ENCODE measurements at places on chromosomes 13 and 19.

GRCh38 chr19:36258028-36258875, 43.3 kb downstream of the ZNF146 start:
- no peak for DNase-seq

- DNase-seq = peak; percentile 27
Measured at GRCh38 chr13:101751488-101751887, 299.0 kb downstream of the ITGBL1 start.

GRCh38 chr19:1268226-1269064, 687 bp upstream of the CIRBP start:
- DNase-seq = no peak

GRCh38 chr19:5908773-5909442, 4.2 kb downstream of the VMAC start:
- no peak for DNase-seq

GRCh38 chr13:75740031-75740430, 103.9 kb downstream of the LMO7 start:
- DNase-seq = no peak

DNA sequence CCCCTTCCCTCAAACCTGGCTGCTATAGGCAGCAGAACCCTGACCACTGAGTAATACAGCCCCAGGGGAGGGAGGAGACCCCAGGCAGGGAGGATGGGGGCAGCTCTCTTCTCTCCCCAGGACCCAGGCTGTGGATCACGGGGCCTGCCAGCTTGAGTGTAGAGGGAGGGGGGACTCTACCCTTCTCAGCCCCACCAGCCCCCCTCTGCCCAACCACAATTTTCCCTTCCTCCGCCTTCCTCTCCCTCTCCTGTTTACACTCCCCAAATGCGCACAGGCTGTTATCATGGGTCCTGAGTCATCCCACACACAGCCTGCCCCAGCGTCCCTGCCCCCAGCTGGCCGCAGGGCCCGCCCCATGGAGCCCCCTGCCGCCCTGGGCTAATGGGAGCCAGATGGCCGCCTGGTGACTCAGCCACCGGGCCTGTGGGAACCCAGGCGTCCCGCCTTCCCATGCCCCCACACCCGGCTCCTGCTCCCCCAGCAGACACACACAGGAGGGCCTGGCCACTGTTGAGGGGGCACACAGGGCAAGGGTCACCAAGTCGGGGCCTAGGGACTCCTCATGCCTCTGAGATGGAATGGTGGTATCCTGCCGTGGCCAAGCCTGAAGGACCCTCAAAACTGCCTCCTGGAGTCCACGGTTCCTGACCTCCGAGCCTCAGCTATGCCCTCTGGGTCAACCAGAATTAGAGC, 13.6 kb downstream of the CCDC97 start:
- peak; percentile 78 for DNase-seq

DNA sequence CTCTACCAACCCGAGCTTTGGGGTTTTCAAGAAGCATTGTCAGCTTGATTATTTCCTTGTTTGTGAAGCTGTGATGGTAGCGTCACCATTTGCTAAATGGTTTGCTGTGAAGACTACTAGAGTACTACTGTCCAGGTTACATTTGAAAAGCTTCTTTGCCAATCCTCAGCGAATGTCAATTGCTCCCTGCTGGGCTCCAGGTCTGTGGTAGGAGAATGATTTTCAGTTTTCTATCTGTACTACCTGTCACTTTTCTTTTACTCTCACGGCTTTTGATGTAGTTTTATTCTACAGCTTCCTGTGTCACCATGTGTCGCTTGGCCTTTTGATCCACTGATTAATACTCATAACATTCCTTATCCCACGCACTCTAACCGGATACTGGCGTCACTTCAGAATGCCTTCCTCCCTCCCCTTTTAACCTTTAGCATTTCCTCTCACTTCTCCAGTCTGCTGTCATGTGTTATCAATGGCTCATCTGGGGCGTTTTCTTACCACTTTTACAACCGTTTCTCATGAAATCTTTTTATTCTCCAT, 7.5 kb upstream of the GPR183 start:
- DNase-seq = no peak

- no peak for DNase-seq
Measured at GRCh38 chr19:16367261-16367683, 42.6 kb downstream of the KLF2 start.

- DNase-seq = no peak
Measured at GRCh38 chr13:88456151-88456550, 785.0 kb downstream of the SLITRK5 start.

GRCh38 chr13:77239312-77239711, 87.6 kb downstream of the MYCBP2 start:
- no peak for DNase-seq

GRCh38 chr13:35888457-35888883, 242.7 kb downstream of the DCLK1 start:
- DNase-seq = no peak

- DNase-seq = no peak
Measured at GRCh38 chr19:802498-803098, 5.3 kb downstream of the PTBP1 start.

GRCh38 chr13:111034811-111035210, 80.3 kb upstream of the ARHGEF7 start:
- DNase-seq = no peak

Data from hematopoietic multipotent progenitor cell treated with erythropoietin and hydrocortisone succinate and interleukin-3 and kit ligand, for 17 days (in vitro differentiated cells).